Adipocyte (in vitro differentiated cells): ENCODE measurements at places on chromosomes 5 and 9.

- no peak for DNase-seq
These were observed 5.6 kb downstream of the TBC1D9B start for GRCh38 chr5:179901915-179902762.

DNA sequence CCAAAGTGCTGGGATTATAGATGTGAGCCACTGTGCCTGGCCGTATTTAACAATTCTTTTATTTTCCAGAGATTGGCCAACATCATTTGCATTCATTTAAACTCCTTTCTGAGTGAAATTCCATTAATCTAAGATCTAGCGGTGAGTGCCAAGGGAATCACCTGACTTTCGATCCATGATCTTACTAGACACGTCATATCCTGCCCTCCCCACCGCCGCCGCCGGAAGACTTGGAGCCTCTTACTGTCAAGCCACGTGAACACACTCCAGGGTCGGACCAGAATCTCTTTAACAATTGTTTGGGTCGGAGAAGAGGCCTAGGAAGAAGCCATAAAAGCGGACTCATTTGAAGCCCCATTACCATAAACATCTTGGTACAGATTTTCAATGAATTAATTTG lies 12.9 kb downstream of the INPP5E start:
- DNase-seq: no peak

GRCh38 chr5:77921094-77921768 lies 145.1 kb upstream of the TBCA start:
- no peak for DNase-seq

GRCh38 chr5:35383041-35383440 lies 152.8 kb upstream of the PRLR start:
- DNase-seq: no peak

DNA sequence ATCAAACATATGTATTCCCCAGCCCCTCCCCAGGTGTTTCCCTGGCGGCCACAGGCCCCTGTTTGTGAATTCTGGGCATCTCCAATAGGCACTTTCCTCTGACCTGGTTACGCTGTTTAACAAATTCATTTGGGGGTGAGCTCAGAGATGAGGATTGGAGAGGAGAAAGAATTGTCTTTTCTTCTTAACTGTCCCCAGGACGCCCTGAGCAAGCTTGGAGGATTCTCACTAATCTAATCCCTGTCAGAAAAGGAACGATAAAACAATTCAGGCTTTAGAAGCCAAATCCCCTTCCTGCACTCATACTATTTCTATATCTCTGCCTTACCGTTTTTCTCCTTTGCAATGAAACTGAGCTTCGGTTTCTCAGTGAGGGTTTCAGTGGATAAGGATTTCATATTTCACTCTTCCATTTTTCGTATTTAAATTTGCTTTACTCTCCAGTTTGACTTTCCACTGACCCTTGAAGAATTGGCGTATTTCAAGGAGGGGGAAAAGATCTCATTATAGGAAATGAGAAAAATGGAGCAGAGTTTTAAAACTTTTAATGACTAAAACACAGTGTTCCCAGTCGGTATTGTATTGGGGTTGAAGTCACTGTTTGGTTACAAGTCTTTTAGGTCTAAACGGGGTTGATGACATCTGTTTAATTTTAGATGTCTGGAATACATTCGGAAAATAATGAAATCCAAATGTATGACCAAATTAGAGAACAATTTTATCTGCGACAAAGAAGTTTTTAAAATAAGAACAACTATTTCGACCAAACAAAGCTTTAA lies 180.1 kb downstream of the MACROH2A1 start:
- peak; percentile 43 for DNase-seq

DNA sequence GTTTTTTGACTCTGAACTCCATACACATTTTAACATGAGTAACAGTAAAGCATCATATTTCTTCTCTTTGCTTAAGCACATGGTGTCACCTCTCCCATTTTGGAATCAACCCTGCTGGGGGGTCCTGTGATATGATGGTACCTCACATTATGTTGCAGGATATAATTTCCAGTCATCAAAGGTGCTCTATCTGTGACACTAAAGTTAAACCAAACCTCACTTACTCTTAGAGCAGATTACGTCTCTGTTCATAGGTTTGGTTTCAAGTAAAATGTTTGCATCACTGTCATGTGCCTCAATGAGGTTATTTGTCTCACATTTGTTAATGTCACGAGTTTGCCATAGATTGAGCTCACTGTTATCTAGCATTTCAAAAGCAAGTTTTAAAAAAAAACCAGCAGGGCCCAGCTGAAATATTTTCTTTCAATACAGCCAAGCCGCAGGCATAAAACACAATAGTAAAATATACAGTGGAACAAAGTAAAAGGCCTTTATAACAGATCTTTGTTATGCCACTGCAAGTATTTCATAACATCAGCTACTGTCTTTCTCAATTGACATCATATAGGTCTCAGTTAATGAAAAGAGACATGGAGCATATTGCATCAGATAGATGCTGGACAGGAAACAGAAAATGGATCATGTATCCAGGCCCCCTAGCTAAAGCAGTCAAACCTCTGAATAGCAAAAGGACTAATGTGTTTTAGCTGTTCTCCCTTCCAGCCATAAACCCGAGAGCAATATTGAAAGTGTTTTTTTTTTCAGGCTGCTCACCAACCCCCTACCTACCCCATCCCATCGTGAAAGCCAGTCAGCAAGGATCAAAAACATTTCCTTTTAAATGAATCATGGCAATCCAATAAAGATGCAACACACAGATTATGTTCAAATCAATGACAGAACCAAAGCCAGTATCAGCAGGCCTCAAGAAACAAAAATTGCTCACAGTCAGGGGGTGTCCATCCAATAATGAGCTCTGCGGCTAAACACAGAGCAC lies 182.1 kb upstream of the ITGA1 start:
- DNase-seq: peak; percentile 66

- no peak for DNase-seq
These were observed 29.8 kb downstream of the WDR36 start for GRCh38 chr5:111121926-111122325.

- DNase-seq: peak; percentile 69
These were observed 20.2 kb downstream of the CENPH start for GRCh38 chr5:69209602-69210001.

- no peak for DNase-seq
These were observed 1198.6 kb downstream of the CDH12 start for GRCh38 chr5:21654556-21654955.

DNA sequence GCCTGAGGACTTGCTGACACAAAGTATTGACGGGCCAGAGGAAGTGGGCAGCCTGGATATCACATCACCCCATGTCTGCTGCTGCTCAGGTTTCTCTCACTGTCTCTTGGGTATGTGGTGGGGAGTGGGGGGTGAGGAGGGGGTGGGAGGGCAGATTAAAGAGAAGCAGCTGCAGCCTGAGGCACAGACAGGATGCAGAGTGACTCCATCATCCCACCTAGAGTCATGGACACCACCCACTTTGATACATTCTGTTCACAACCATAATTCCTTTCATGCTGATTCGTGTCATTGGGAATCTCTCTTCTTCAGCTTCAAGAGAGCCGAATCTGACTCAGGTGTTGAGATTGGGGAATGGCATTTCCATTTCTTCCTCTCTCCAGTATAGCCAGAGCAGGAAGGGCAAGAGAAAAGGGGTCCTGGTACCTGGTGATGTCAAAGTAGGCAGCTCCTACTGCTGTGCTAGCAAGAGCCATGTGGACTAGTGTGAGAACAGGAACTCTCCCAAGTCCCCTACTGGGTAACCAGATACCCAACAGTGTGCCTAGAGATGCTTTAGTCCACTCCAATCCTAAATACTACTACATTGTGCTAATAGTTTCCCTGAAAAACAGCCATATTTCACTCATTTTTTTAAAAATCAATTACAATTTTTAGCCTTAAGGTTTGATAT lies 22.4 kb downstream of the GRAMD2B start:
- DNase-seq: peak; percentile 39

DNA sequence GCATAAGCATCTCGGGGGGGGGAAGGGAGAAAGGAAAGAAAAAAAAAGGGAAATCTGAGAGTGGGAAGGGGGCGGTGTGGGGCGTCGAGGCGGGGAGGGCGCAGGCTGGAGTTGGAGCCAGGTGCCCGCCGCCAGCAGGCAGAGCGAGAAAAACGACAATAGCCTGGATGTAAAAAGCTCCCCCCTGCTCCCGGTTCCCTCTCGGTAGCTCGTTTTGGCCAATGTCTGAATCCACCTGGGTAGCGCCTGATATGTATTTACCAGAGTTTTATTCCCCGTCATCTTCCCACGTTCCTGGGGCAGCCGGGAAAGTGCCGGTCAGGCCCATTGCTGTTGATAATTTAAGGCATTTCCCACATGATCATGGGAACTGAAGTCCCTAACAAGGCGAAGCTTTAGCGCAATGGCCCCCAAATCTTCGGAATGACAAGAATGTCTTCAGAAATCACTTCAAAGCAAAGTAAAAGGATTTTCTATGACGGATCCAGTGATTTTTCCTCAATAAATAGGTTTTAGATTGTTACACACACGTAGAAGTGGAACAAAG lies 3.0 kb upstream of the OTP start:
- no peak for DNase-seq

- DNase-seq: no peak
These were observed 41.0 kb downstream of the CYFIP2 start for GRCh38 chr5:157306692-157307471.

- DNase-seq: peak; percentile 24
These were observed 28.8 kb downstream of the LHX2 start for GRCh38 chr9:124040186-124040931.
